A549 treated with DMSO at 1 μM for 4 hours (cell line): ENCODE measurements at places on chromosomes 7 and 10. TPM values are rescaled to one million over a fixed set of nuclear protein-coding genes. Genes with fewer than 3 reads are reported as not detected.

AKAP9 gene
- total RNA-seq, result 13.3 to 19.9 TPM (median 17.8 TPM) in 5 replicates

CALHM3 gene
- total RNA-seq, result 0.30 to 0.53 TPM (median 0.45 TPM) in 5 replicates

PARD3 gene
- 68.4 to 93.8 TPM (median 85.7 TPM) in 5 replicates for total RNA-seq

TRIP6 gene
- total RNA-seq, result 46.1 to 61.3 TPM (median 52.0 TPM) in 5 replicates

NPC1L1 gene
- 0.06 to 0.09 TPM (median 0.08 TPM) in 4 of 5 replicates, not detected in the other for total RNA-seq

CCL24 gene
- total RNA-seq, result 0.25 to 0.32 TPM in 2 of 5 replicates, not detected in the others

MMD2 gene
- total RNA-seq, result not detected in 5 replicates

PRKG1 gene
- 0.16 TPM in 1 of 5 replicates, not detected in the others for total RNA-seq
